ENCODE measurements at places on chromosomes 16 and 17. TPM values are rescaled to one million over a fixed set of nuclear protein-coding genes. Genes with fewer than 3 reads are reported as not detected.

RASL10B gene
- total RNA-seq: 39.2 TPM

GRCh38 chr16:72764015-72764654 is 283.8 kb downstream of the ZFHX3 start:
- H3K4me1 ChIP-seq: no peaks in the 10 kb centered on the region
- no peaks in the 10 kb centered on the region for H3K27me3 ChIP-seq
- no peak overlapping the region for H3K4me3 ChIP-seq
- no peaks in the 10 kb centered on the region for H3K36me3 ChIP-seq

DNA sequence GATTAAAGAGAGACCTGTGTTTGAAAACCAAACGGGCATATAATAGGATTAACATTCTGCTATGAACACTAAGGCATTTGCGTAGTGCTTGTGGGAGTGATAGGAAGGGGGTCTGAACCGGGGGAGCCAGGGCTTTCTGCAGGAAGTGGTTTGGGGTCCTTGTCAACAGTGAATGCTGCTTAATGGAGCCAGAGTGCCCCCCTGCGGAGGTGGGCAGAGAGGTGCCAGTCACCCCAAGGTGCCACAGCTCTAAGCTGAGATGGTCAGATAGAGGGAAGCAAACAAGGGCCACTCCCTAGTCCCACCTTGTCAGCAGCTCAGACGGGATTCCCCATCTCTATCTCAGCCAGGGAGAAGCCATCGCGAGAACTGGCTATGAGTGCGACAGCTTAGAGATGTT is 17.7 kb downstream of the NAA60 start:
- no peak for DNase-seq
- peaks cover 82% of the 10 kb centered on the region for H3K4me1 ChIP-seq
- no peak overlapping the region for H3K4me3 ChIP-seq
- H3K27me3 ChIP-seq: no peaks in the 10 kb centered on the region

DNA sequence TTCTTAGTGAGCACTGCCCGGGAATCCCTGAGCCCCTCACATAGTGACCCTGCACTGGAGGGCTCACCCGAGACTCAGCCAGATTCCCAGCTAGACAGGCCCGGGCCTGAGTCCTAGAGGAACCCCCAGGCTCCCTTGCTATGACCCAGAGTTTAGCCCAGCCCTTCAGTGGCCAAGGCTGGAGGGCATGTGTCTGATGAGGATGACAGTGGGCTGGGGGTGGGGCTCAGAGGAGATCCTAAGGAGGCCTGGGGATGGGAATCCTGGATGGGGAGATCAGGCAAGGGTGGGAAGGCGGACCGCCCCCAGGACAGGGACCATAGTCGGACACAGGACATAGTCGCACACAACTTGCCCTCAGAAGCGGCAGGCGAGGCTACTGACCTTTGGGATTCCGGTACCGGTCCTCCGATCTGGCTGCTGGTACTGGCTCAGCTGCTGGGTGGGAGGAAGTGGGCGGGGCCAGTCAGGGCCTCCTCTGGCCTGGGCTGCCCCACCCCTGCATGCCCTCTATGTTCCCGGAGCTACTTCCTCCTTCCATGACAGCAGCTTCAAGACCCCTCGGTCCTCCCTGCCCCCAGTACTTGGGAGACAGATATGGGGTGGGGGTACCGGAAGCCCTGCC is 1.1 kb downstream of the CD79B start:
- peak overlapping the region; percentile 14 for H3K4me3 ChIP-seq
- peak overlapping the region; percentile 32 for H3K27ac ChIP-seq
- no peaks in the 10 kb centered on the region for H3K27me3 ChIP-seq
- DNase-seq: peak; percentile 79
- H3K4me1 ChIP-seq: no peaks in the 10 kb centered on the region

DNA sequence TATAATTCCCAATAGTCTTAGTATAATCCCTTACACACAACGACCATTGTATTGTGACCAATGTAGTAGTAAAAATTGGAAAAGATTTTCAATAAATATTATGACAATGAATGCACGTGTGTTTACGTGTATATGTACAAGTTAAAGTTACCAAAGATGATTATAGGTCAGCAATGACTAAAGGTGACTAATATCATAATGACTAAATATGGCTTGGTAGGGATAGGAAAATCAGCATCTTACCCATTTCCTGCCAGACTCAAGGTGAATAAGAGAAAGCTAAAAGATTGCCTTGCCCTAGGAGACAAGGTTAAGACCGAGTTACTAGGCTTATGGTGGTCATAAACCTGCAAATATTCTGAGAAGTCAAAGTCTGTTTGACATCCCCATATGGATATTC is 34.4 kb downstream of the CPD start:
- H3K4me3 ChIP-seq: no peak overlapping the region
- H3K4me1 ChIP-seq: peaks cover 3% of the 10 kb centered on the region
- H3K27me3 ChIP-seq: no peaks in the 10 kb centered on the region
- H3K36me3 ChIP-seq: no peaks in the 10 kb centered on the region

DNA sequence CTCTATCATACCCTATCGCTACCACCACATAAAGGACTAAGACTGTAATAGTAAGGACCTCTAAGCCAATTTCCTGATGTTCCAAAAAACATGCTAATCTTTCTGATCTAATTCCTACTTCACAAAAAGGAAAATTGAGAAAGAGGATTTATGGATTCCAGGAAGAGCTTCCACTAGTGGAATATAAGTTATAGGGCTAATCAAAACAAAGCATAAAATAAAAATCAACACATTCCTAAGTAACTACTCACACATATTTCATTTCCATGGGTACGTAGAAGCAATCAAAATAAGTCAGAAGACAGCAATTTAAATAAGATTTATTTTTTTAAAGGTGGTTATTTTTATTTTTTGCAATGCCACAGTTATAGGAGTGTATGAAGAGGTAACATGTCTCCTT is 12.4 kb downstream of the CCDC43 start:
- no peak overlapping the region for H3K4me3 ChIP-seq
- no peak overlapping the region for H3K27ac ChIP-seq
- no peak for DNase-seq
- no peaks in the 10 kb centered on the region for H3K4me1 ChIP-seq
- no peaks in the 10 kb centered on the region for H3K27me3 ChIP-seq

MYH3 gene
- 0.43 TPM for total RNA-seq

- no peaks in the 10 kb centered on the region for H3K36me3 ChIP-seq
- no peak for DNase-seq
- H3K4me3 ChIP-seq: no peak overlapping the region
- no peaks in the 10 kb centered on the region for H3K27me3 ChIP-seq
Measured at GRCh38 chr17:13088666-13089065, 70.8 kb upstream of the ELAC2 start.

DPEP1 gene
- total RNA-seq: not detected

DNA sequence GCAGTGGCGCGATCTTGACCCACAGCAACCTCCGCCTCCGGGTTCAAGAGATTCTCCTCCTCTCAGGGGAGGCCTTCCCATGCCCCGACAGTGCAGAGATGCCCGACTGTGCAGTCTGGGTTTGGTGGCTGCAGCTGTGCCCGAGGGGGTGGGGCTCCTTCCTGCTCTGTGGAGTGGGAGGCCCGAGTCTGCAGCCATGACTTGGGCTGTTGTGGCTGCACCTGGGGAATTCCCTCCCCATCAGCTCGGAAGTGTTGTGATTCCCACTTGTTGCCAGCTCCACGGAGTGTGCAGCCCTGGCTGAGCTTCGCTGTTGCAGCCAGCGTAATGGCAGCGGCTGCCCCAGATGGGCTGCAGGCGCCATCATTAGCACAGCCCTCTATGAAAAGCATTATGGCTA is 66.4 kb upstream of the SMIM36 start:
- peak overlapping the region; percentile 38 for H3K4me3 ChIP-seq
- DNase-seq: no peak
- peak overlapping the region; percentile 81 for H3K27ac ChIP-seq

DNA sequence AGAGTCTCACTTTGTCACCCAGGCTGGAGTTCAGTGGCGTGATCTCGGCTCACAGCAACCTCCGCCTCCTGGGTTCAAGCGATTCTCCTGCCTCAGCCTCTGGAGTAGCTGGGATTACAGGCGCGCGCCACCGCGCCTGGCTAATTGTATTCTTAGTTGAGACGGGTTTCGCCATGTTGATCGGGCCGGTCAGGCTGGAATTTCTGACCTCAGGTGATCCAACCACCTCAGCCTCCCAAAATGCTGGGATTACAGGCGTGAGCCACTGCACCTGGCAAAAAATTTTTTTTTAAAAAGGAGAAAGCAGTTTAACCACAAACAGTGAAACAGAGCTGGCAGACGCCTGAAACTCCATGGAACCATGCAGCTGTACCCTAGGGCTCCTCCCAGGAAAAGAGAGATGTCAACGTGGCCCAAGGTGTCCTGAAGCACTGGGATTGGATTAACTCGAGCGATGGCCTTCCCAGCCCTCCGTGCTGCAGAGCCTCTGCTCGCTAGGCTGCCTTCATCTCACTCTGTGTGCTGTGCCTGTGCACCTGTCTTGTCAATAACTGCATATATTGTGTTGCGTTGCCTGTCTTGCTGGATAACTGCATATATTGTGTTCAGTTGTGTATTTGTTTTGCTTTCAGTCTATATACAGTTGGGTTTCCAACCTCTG is 29.6 kb upstream of the FOXK2 start:
- H3K4me1 ChIP-seq: peaks cover 19% of the 10 kb centered on the region
- no peaks in the 10 kb centered on the region for H3K27me3 ChIP-seq
- H3K36me3 ChIP-seq: peaks cover 29% of the 10 kb centered on the region
- peak overlapping the region; percentile 77 for H3K27ac ChIP-seq

DNA sequence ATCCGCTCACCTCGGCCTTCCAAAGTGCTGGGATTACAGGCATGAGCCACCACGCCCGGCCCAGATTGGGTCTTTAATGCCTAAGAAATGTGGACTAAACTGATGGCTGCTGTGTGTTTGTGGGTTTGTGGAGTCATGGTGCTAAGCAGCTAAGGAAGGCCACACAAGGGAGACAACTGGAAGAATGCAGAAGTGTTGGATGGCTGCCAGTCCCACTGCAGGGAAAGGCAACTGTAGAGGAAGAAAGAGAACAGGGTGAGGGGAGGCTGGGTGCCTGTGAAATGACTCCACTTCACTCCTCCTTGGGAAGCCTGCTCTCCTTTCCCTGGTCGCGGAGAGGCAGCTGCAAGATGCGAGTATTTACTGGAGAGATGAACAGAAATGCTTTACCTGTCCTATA is 23.5 kb upstream of the SIAH1 start:
- H3K4me3 ChIP-seq: no peak overlapping the region
- H3K27ac ChIP-seq: no peak overlapping the region
- H3K4me1 ChIP-seq: peaks cover 8% of the 10 kb centered on the region
- no peak for DNase-seq
- no peaks in the 10 kb centered on the region for H3K36me3 ChIP-seq
- H3K27me3 ChIP-seq: no peaks in the 10 kb centered on the region

- H3K27ac ChIP-seq: peak overlapping the region; percentile 88
- H3K36me3 ChIP-seq: no peaks in the 10 kb centered on the region
- H3K27me3 ChIP-seq: no peaks in the 10 kb centered on the region
Measured at GRCh38 chr17:2215616-2216364, 87.8 kb downstream of the SMG6 start.

GUCY2D gene
- total RNA-seq: not detected
